ENCODE measurements at places on chromosomes 2 and 18.

DNA sequence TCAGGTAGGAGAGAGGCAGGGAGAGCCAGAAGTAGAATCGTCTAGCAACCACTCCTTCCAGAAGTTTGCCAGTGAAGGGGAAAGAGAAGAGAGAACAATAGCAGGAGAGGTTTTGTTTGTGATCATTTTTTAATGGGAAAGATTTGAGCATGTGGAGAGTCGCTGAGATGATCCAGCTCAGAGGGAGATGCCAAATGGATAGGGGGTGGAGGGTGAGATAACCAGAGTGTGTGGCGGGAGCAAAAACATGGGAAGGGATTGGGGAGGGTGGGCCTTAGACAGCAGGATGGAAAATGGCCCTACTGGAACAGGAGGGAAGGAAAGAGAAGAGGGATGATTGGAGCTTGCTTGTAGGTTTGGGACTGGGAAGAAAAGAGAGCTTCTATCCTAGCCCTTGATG lies 269.8 kb downstream of the GLI2 start:
- DNase-seq: no peak

DNA sequence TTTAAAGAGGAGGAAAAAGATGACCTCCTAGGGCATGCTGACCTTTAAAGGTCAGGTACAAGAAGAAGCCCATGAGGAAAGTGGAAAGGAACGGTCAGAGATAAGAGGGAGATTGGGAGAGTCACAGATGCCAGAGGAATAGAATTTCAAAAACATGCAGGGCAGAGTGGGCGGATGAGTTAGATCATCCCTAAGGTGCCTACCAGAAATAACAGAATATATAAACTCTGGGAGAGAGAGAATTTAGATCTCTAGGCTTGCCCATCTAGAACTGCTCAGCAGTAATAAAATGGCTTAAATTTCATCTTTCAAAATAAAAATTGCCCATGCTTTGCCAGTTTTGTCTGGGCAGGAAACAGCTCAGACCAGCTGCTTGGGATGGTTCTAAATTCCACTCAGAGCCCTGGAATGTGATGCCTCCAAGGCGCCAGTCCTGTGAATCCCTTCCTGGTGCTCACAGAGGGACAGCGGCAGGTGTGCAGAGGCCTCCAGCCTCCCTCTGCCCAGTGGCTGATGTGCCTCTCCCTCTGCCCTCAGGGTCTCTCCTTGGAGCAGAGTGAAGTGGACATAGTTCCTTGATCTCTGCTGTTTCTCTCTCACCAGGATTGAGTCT lies 130.9 kb downstream of the ANTXR1 start:
- no peak for DNase-seq

DNA sequence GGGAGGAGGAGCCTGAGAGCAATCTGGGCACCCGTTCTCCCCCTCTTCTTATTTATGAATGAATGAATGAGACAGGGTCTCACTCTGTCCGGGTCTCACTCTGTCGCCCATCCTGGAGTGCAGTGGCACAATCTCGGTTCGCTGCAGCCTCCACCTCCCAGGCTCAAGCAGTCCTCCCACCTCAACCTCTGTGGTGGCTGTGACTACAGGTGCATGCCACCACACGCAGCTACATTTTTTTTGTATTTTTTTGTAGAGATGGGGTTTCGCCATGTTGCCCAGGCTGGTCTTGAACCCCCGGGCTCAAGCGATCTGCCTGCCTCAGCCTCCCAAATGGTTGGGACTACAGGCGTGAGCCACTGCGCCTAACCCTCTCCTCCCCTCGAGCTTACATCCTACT lies 198.4 kb downstream of the NEDD4L start:
- DNase-seq: no peak

- DNase-seq: no peak
Observed at GRCh38 chr2:73716543-73717250, 20.4 kb downstream of the TPRKB start.

- no peak for DNase-seq
Observed at GRCh38 chr18:21277578-21277977, 35.5 kb downstream of the GREB1L start.

DNA sequence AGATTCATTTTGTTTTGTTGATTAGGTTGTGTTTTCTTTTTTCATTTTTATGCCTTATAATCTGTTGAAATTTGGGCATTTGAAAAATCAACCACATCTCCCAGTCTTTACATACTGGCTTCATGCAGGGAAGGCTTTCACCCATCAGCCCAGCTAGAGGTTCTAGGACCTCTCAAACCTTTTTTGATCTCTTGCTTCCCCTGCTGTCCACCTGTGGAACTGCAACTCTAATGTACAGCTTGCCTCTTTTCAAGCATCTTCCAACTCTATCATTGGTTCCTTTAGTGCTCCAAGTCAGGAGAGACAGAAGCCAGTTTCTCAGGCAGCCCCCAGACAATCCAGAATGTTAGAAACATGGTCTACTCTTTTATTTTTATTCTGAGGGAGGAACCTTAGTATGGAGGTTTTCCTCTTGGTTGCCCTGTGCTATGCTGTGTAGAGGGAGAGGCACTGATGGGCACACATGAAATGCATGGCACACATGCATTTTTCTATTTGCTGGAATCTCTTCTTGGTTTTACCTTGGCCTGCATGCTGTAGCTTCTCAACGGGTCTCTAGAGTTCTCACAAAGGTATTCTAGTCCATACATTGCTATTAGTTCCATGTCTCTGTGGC lies 107.2 kb upstream of the L3MBTL4 start:
- DNase-seq: peak; percentile 4

DNA sequence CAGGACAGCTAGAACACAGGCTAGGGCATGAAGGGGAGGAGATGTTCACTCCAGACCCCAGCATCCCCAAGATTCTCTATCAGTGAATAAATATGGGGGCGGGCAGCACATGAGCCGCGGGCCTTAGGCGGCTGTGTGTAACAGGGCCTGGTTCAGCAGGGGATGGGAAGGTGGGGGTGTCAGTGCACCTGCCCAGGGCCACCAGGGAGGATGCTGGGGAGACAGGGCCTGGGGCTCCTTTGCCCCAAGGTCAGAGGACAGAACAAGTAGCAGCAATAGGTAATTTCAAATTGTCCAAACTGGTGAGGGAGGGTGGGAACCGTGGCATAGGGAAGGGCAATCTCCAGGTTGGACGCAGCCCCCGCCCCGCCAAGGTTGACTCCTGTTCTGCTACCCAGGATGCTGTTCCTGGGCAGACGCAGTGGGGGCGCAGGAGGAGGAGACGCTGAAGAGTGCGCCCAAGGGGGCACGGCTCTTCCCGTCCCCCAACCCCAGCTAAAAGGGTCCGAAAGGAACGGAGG lies 16.2 kb downstream of the CYP26B1 start:
- DNase-seq: no peak

- no peak for DNase-seq
Observed at GRCh38 chr2:19714926-19715325, 186.9 kb downstream of the TTC32 start.

All from stimulated activated CD4-positive, alpha-beta T cell treated with anti-CD3 and anti-CD28 coated beads, Interleukin-1b, Interleukin-23, amount 100 ng/mL, for 48 hours (primary cell).